ENCODE measurements at places on chromosomes 1 and 21.

GRCh38 chr1:209652873-209653401, 712 bp upstream of the LAMB3 start:
- peak; percentile 27 for DNase-seq

DNA sequence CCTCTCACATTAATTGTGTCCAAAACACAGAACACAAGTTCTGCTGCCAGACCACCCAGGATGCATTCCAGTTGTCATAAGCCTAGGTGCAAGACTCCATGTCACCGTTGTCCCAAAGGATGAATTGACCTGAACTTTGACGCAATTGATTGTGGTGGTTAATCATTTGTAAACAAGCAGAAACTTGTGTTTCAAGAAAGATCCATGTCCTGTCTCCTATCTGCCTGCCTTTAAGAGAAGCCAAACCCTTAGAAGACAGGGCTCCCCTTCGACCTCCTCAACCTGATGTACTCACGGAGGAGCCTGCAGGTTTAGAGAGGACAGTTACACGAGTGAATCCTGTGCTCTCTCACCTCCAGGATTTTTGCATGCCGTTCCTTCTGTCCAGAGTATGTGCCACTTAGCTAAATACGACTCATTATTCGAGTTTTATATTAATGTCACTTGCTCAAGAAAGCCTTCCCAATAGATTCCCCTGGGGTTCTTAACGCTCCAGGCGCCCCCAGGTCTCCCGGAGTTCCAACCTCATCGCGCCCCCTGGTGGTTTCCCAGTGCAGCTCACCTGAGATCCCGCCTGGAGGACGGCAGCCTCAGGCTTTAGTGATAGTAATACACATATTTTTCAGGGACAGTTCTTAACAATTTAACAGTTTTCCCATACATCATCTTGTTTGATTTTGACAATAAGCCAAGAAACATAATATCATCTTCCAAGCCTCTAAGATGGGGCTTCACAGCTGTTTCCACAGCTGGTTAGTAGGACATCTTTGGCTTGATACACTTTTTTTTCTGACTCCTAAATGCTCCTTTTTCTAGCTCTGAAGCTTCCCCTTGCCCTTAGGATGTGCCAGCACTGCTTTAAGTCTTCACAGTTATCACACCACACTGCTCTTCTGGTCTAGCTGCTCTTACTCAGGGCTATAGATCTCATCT, 2.4 kb upstream of the C8B start:
- DNase-seq: no peak

GRCh38 chr21:29318354-29318753, 19.6 kb downstream of the BACH1 start:
- DNase-seq: no peak

DNA sequence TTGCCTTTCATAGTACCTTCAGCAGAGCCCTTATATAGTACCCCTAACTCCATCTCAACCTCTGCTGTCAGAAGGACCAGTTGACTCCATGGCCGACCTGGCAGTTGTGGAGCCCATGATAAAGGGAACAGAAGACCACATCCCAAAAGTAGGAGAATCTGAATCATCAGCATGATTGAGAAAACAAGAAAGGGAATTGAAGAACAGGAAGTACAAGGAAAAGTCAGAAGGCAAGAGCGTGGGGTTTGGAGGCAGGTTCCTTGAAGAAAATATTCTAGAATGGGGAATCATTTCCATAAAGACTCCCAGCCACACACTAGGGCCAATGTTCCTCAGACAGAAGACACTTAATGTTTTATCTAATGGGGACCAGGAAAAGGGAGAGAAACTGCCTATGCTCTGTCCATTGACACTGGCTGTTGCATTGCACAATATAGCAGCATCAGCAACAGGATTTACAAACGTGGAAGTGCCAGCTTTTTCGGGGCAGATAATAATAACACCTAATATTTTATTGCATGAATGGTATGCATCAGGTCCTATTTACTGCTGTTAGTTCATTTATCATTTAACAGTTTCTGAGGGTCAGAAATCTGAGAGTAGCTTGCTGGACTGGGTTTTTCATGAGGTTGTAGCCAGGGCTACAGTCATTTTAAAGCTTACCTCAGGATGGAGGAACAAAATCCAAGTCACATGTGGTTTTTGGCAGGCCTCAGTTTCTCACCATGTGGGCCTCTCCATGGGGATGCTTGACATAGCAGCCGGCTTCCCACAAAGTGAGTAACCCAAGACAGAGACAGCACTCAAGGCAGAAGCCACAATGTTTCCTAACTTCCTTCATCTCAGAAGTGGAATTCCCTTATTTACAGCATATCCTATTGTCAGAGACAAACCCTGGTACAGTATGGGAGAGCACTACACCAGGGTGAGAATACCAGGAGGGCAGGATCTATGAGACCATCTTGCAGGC, 483.4 kb downstream of the PLPP3 start:
- no peak for DNase-seq

DNA sequence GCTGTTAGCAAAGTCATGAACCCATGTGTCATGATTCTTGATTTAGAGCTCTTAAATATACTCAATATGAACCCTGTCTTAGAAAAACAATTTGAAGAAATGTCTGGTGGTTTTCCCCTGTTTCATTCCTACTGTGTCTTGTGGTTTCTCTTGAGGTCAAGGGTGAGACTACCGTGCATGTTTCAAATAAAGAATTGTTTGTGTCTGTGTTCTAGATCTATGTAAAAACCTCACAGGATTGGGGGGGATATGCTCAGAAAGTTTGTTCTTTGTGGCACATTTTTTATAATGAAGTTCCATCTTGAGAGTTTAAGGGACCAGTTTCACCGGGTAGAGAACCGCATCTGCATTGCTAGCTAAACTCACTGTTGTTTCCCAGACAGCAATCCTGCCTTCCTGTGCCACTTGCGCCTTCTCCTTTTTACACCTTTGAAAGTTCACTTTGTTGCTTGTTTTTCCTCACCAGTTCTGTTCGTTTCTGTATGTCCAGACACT, 30.9 kb upstream of the CACYBP start:
- DNase-seq: no peak

DNA sequence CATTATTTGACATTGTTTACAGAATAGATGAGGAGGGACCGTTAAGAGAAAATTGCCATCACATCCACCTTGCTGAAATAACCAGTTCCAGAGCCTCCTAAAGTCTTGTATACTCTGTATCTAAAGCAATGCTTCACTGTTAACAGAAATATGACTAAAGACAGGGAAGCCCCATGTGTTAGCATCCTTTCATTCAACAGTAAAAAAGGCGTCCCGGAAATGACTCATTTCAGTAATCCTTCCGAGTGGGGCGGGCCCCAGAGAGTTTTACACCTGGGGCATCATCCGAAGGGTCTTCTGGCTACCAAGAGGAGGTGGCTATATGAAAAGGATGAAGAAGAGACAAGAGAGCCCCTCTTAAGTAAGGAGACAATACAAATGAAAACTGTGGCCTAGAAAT, 227.2 kb downstream of the SLC45A1 start:
- DNase-seq: no peak

GRCh38 chr1:94920061-94920460, 6.8 kb downstream of the CNN3 start:
- DNase-seq: no peak

DNA sequence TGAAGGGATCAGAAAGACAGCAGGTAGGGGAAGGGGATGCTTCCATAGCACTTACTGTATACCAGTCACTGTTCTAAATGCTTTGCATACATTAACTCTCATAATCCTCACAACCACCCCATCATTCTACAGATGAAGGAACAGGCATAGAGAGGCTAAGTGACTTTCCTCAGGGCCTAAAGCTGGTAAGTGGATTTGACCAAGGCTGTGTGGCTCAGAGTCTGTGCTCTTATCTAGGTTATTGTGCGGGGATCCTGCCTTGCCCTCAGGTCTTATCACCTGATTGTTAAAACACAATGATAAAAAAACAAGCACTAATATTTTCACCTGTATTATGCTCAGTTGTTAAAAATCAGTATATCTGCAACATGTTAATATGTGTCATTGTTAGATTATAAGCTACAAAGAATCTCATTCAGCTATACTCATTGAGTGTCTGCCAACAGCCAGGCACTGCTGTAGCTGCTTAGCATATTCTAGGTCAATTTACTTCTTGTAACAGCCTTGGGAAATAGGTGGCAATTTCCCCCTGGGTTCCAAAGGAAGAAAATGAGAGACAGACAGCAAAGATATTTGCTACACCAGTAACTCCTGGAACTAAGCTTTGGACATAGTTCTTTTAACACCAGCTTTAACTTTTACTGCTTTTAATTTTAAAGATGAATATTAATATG, 38.6 kb upstream of the RBM15 start:
- DNase-seq: no peak

GRCh38 chr1:243420946-243421685, 165.3 kb downstream of the SDCCAG8 start:
- no peak for DNase-seq

GRCh38 chr1:178021950-178022349, 52.1 kb upstream of the SEC16B start:
- DNase-seq: no peak

GRCh38 chr1:163538667-163539066, 216.9 kb downstream of the NUF2 start:
- no peak for DNase-seq

- no peak for DNase-seq
Observed at GRCh38 chr1:59511476-59512465, 214.9 kb downstream of the FGGY start.

- no peak for DNase-seq
Observed at GRCh38 chr1:169892927-169893644, 610 bp downstream of the SCYL3 start.

- no peak for DNase-seq
Observed at GRCh38 chr1:164648636-164649035, 89.7 kb downstream of the PBX1 start.

DNA sequence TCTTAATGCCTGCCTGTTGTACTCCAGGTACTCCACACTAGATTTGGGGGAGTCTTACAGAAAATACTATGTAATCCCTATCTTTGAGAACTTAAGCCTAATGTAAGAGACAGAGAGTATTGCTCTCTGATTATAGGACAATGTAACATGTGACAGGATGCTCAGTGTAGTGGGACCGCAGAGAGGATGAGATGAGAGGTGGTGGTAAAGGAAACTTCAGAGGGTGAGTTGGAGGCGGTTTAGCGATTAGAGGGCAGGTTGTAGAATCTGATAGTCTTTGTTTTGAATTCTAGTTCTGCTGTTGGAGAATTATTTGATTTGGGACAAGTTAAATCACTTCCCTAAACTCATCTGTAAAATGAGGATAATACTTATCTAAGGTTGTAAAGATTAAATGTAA, 5.4 kb downstream of the SOAT1 start:
- no peak for DNase-seq

GRCh38 chr1:204286831-204287421, 72.8 kb downstream of the PLEKHA6 start:
- no peak for DNase-seq

- peak; percentile 76 for DNase-seq
Observed at GRCh38 chr1:12173631-12174121, 6.9 kb downstream of the TNFRSF1B start.

- no peak for DNase-seq
Observed at GRCh38 chr1:174131032-174131638, 28.2 kb upstream of the RABGAP1L start.

- no peak for DNase-seq
Observed at GRCh38 chr1:219374636-219375035, 201.0 kb downstream of the LYPLAL1 start.

- DNase-seq: no peak
Observed at GRCh38 chr1:86860020-86860419, 53.9 kb downstream of the SELENOF start.

GRCh38 chr1:151196292-151196800, 2.0 kb upstream of the PIP5K1A start:
- DNase-seq: no peak

DNA sequence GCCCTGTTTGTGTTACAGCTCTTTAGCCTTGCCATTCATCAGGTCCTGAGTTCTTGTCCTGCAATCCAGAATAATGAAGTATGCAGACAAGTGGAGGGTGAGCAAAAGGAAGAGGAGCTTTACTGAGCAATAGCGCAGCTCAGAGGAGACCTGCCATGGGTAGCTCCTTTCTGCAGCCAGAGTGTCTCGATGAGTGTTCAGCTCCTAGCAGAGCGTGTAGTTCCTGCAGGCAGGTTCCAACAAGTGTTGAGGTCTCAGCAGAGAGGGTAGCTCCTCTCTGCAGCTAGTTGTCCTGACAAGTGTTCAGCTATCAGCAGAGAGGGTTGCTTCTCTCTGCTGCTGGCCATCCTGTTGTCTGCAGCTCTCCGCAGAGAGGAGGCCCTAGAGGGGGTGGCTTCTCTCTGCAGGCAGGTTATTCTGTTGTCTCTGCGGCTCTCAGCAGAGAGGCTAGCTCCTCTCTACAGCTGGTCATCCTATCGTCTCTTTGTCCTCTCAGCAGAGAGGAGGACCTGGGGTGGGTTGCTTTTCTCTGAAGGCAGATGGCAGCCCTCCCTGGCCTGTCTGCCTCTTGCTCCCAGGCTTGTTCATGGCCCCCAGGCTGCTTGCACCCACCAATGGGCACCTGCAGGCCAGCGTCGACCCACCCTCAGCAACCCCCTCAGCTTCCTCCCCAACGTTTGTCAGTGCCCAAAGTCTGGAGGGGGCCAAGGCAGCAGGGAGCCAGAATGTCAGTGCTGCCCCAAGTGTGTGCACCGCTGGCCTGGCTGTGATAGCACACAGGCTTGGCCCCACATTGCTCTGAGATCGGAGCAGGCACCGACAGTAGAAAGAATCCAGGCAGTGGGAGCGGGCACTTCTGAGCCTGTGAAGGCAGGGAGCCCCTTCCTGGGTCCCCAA, 112.5 kb upstream of the RUNX3 start:
- DNase-seq: no peak

GRCh38 chr1:203486618-203487370, 7.2 kb upstream of the OPTC start:
- no peak for DNase-seq

DNA sequence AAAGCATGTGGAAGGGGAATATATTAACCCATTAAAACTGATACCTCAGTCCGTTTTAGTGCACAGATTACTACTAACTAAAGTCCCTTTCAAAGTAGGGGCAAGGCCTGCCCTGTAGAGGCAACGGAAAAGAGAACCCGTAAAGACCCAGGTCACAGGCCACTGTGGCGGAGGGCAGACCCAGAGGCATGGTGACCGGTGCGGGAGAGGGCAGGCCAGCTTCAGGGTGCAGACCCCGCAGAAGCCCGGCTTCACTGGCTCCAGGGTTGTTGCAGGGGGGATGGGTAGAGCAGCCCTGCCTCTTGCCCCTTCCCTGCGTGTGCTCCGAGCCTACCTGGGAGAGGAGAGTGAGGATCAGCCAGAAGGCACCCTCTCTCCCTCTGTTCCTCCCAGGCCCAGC, 17.7 kb downstream of the CNTN2 start:
- no peak for DNase-seq

DNA sequence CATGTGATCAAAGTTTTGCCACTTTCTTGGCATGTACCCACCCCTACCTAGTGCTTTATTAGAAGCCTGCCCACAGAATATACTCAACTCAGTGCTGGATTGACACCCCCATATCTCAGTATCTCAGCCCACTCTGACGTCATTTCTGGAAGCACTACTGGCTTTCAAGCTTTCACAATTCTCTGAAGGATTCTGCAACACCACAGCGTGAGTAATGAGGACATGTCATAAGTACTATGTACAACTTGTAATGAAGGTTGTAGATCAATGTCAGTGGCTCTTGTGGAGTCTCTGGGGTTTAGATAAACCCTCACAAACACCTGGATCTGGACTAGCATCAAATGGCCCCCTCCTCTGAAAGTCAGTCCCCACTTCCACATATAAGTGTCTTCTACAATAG, 57.2 kb downstream of the TNFSF4 start:
- no peak for DNase-seq

GRCh38 chr1:55747408-55747841, 532.3 kb upstream of the USP24 start:
- DNase-seq: no peak

Measured in activated CD8-positive, alpha-beta memory T cell treated with anti-CD3 and anti-CD28 coated beads for 48 hours (primary cell).